ENCODE measurements at places on chromosomes 16 and 17. TPM values are rescaled to one million over a fixed set of nuclear protein-coding genes. Genes with fewer than 3 reads are reported as not detected.

GAS7 gene
- total RNA-seq = 6.8 TPM

DNA sequence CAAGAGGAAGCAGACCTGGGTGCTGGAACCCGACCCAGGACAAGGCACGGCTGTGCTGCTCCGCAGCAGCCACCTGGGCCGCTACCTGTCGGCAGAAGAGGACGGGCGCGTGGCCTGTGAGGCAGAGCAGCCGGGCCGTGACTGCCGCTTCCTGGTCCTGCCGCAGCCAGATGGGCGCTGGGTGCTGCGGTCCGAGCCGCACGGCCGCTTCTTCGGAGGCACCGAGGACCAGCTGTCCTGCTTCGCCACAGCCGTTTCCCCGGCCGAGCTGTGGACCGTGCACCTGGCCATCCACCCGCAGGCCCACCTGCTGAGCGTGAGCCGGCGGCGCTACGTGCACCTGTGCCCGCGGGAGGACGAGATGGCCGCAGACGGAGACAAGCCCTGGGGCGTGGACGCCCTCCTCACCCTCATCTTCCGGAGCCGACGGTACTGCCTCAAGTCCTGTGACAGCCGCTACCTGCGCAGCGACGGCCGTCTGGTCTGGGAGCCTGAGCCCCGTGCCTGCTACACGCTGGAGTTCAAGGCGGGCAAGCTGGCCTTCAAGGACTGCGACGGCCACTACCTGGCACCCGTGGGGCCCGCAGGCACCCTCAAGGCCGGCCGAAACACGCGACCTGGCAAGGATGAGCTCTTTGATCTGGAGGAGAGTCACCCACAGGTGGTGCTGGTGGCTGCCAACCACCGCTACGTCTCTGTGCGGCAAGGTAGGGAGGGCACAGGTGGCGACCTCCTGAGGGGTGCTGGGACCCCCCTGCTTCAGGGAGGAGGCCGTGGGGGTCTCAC, 667 bp downstream of the FSCN2 start:
- DNase-seq = no peak

GRCh38 chr16:50887500-50888298, 145.8 kb downstream of the CYLD start:
- no peak for DNase-seq

DNA sequence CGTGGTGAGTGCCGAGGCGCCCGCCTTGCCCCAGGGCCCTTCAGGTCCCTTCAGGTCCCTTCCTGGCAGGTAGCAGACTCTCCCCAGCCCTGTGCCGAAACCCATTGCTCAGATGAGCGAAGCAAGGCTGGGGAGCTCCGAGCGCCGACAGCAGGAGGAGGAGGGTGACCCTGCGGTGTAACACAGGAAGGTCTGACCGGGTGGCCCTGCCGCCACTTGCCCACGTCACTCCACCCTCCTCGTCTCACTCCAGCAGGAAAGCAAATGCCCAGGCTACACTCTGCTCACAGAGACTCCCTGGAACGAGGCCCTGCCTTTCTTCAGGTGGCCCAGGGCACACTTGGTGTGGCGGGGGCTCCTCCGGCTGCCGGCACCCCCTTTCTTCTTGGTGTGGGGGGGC, 57.2 kb downstream of the ACTG1 start:
- no peak for DNase-seq

DNA sequence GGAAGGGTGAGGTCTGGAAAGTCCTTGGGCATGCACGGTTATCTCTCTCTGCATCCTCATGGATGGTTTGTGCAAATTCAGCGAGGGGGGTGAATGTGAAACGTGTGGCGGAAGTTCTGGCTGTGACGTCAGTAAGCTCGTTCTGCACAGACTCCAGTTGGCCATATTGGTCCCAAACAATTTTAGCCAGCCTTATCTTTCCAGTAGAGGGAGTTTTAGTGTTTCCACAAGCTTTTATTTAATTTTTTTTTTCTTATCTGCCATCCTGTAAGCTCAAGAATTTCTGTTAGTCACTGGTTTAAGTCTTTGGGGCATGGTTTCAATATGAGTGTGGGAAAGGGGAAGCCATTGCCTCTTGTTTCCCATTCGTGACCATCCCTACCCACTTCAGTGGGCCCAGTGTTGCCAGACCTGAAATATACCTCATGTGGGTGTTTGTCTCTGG, 39.0 kb downstream of the HLF start:
- peak; percentile 40 for DNase-seq

DNA sequence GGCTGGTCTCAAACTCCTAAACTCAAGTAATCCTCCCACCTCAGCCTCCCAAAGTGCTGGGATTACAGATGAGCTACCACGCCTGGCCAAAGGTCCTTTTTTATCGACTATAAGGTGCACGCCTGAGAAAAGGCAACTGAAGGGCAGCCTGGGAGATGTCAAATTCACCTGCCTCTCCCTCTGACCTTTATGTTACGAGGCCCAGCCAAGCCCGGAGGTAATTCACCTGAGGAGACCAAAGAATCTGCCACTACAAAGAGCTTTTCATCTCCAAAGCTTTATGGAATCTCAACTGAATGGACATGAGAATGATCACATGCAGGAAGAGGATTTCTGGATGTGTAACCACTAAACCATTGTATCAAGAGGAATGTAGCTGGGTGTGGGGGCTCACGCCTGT, 37.2 kb downstream of the LYRM1 start:
- no peak for DNase-seq

- no peak for DNase-seq
Observed at GRCh38 chr17:80970044-80970761, 21.4 kb upstream of the CHMP6 start.

GRCh38 chr16:8887952-8888560, 5.9 kb downstream of the LITAFD start:
- DNase-seq = peak; percentile 88

- DNase-seq = no peak
Observed at GRCh38 chr16:870856-871561, 70.5 kb upstream of the GNG13 start.

SPATA2L gene
- 8.9 TPM for total RNA-seq

GRCh38 chr17:2283302-2283701, 20.3 kb downstream of the SMG6 start:
- no peak for DNase-seq

SLC47A2 gene
- not detected for total RNA-seq

KRT24 gene
- not detected for total RNA-seq

ERN2 gene
- 0.66 TPM for total RNA-seq

GRCh38 chr17:74807441-74807840, 31.3 kb upstream of the NAT9 start:
- no peak for DNase-seq

MYBBP1A gene
- total RNA-seq = 74.1 TPM

DNA sequence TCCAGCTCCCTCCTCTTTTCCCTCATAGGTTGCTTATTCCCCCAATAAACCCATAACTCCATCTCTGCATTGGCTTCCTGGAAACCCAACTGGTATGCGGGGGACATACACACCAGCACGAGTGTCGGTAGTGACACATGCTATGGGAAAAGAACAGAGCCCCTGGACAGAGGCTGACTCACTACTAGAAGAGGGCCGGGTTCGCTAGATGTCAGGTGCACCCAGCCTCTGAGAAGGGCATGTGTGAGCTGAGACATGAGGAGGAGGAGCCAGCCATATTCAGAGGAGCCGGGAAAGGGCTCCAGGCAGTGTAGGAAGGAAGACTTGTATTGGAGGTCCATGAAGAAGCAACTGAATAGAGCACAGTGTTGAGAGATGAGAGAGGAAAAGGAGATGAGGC, 241.1 kb downstream of the SOX9 start:
- DNase-seq = no peak

Data from HFFc6 (cell line).